ENCODE measurements at places on chromosomes 16 and 17.
A peak's percentile ranks its signal among the peaks of the same experiment; 100 is the strongest.

- peak; percentile 42 for DNase-seq
Observed at GRCh38 chr16:77584205-77584859, 138.0 kb upstream of the NUDT7 start.

- DNase-seq = no peak
Observed at GRCh38 chr17:67615011-67615561, 102.7 kb upstream of the NOL11 start.

- no peak for DNase-seq
Observed at GRCh38 chr17:12395733-12396354, 269.8 kb upstream of the MYOCD start.

DNA sequence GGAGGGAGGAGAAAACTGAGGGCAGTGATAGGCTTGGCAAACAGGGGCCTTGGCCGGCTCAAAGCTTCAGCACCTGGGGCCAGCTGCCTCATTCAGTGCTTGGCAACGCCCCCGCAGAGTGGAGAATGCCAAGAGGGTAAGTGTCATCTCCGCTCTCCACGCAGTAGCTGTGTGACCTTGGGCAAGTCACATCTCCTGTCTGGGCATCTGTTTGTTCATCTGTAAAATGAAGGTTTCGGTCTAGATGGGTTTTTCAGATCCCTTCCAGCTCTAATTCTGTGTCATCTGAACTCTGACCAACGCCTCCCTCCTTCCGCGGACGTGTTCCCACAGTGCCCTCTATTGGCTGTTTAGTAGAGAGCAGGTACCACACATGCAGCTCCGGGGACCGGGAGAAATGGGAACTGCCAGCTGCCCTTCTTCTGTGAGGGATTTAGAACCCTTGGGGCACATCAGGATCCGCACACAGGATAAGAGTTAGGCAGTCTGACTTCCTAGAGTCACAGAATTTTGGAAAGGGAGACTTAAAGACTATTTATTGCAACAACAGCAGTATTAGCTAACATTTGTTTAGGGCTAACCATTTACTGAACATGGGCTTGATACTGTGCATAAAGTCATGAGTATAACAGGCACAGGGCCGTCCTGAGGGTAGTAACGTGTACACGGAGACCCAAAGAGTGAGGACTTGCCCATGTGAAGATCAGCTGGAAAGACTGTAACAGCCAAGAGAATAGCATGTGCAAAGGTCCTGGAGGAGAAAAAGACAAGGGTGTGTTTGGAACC is 26.8 kb downstream of the GP2 start:
- peak; percentile 15 for DNase-seq

- peak; percentile 19 for DNase-seq
Observed at GRCh38 chr17:37608351-37609169, 658 bp downstream of the SYNRG start.

GRCh38 chr16:360698-361336 is 8.3 kb upstream of the AXIN1 start:
- no peak for DNase-seq

DNA sequence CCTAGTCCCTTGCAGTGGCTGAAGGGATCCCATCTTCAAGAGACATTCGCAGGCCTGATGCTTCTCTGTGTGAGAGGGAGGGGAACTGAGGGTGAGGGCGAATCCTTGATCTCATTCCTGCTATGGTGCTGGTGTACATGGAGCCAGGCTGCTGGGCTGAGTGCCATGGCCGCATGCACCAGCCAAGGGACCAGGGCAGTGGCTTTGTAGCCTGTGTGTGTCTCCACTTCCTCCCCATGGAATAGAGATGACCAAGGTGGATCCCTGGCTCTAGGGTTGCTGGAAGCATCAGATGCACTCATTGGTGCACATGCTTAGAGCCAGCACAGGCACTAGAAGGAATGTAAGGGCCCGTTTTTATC is 195.0 kb downstream of the FOXL1 start:
- no peak for DNase-seq

DNA sequence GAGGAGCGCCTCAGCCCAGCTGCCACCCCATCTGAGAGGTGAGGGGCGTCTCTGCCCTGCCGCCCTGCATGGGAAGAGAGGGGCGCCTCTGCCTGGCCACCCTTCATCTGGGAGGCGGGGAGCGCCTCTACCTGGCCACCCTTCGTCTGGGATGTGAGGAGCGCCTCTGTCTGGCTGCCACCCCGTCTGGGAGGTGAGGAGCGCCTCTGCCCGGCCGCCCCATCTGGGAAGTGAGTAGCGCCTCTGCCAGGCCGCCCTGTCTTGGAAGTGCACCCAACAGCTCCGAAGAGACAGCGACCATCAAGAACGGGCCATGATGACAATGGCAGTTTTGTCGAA is 114.4 kb upstream of the CES5A start:
- DNase-seq = no peak

DNA sequence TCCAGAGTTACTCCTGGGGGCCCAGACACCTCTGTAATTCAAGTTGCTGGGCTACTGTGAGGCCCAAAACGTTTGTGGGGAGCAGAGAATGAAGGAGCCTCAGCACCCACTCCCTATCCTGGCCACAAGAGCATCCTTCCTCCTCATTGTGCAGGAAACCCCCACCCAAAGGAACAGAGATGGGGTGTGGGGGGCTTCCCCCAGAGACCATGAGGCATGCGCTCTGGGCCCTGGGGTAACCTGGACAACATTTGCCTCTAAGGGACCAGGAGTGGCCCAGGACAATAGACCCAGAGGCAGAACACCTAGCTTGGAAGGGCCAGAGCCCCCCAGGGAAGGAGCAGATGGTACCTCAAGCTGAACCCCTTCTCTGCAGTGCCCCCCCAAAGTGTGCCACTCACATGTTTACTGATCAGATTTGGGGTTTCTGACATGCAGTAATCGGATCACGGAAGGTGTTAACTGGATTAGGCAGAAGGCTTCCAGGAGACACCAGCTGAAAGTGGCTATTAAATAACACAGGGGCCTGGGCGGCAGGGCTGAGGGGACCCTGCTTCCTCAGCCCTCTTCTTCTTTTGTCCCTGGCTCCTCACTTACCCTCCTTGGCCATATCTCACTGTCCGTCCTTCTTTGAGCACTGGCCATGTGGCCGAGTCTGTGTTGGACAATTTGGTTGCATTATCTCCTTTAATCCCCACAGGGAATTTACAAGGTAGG is 50.8 kb downstream of the SDK2 start:
- no peak for DNase-seq

- no peak for DNase-seq
Observed at GRCh38 chr17:82593590-82594087, 54.6 kb downstream of the WDR45B start.

GRCh38 chr16:31487071-31487719 is 4.3 kb downstream of the SLC5A2 start:
- no peak for DNase-seq

GRCh38 chr17:42225646-42226045 is 31.4 kb upstream of the GHDC start:
- DNase-seq = no peak

DNA sequence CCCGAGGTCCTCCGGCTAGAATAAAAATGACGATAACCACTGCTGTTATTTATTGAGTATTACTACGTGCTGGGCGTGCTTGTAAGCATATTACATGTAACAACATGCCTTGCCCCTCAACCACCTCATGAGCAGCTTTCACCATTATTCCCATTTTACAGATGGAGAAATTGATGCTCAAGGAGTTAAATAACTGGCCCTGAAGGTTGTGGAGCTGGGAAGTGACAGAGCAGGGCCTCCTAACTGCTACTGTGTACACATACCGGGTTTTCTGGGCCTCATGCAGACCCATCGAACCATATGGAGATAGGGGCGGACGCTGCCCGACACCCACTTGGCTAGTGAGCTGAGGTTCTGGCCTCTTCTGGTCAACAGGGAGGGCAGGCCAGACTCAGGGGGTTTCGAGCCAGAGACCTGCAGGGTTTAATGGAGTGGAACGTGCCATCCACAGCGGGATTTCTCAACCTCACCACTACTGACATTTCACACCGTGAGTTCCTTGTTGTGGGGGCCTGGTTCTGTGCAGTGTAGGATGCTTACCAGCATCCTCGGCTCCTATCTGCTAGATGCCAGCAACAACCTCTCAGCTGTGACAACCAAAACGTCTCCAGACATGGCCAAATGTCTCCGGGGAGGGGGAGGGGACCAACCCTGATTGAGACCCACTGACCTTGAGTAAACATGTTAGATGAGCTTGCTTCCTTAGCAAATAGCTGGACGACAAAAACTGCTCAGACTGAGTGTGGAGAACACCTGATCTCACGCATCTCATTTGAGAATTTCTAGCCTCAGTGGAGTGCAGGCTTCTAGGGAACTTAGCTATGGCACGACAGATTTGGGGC is 432.0 kb downstream of the SLC39A11 start:
- no peak for DNase-seq

DNA sequence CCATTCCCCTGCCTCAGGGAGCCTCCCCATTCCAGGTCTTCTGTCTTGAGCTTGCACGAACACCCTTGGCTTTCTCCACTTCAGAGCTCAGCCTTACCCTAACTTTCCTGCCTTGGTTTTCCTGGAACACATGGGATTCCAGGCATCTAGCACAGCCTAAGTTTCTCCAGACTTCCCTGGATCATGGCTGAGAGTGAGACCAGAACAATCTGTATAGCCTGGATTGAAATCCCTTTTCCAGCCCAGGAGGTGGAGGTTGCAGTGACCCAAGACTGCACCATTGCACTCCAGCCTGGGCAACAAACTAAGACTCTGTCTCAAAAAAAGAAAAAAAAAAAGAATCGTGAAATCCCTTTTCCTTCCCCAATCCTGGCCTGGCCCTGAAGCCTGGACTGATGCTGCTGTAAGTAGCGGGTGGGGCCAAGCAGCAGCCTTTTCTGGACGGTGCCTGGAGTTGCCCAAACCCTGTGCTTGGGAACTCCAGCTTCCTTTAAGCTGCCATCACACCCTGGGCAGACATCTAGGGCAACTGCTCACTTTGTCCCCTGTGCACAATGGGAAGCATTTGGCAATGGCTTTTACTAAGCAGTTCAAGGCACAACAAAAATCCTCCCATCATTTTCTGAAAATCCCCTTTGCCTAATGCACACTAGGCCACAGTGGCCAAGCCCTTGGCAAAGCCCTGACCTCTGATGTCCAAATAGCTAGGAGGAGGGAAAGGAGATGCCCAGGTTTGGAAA is 12.0 kb upstream of the SLC16A5 start:
- DNase-seq = no peak

Measured in CD4-positive, alpha-beta T cell treated with Interleukin-12 subunit alpha and Interleukin-12 subunit beta, for 1 hour (primary cell).